ENCODE measurements at places on chromosomes 3 and 15.

DNA sequence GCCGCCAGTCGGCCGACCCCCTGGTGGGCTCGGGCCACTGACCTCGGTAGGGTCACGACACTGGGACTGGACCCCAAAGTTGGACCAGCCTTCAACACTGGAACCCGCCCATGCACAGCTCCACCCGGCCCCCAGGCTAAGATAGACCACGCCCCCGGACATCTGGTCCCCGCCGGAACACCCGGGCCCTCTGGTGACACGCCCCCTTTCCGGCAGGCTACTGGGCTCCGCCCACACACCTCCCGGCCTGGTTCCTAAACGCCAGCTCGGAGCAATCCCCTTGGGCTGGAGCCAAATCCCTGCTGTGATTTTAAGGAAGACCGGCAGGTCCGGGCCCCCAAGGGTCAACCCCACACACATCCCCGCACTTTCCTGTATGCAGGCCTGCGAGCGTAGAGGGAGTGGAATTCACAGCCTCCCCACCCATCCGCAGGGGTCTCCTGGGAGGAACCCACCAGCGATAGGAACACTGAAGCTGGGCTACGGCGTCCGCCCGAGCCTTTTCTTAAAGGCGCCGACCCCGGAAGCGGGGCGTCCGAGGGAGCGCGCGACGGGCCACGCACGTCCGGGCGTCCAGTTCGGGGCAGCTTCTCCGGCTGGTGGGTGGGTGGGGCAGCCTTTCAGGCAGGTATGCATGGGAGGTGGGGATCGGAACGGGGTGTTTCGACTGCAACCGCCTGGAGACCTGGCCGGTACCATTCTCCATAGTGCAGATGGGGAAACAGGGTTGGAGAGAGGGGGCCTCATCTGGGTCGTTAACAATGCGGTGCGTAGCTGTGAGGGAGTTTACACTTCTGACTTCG is at the start of gene HEMK1:
Gene HEMK1, plus strand, starts transcription at position 576 of the 803 bp plus-strand sequence. CDS start 1,583 bp downstream, outside the sequence.
- DNase-seq = peak; percentile 97

GRCh38 chr3:79258479-79258878 is 509.3 kb downstream of the ROBO1 start:
- no peak for DNase-seq

DNA sequence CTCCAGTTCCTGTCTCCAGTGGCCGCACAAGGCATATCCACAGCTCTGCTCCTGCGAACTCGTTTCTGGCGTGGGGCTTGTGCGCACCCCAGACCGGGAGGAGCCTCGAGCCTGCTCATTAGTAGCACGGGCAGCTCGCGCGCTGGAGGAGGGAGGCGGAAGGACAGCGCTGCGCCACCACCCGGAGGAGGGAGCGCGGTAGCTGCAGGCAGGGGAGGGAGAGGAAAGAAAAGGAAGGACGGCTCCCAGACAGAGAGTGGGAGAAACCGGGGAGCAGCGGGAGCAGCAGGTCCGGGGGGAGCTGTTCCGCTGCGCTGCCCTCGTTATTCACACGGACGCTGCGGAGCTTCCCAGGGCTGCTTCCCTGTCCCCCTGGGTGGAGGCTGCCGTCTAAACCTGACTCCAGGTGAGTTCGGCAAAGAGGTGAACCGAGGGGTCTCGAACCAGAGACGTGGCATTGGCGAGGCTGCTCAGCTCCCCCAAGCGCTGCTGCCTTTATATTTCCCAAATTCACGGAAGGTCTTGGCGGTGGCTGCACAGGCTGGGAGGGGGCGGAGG is 121.3 kb upstream of the ZNF717 start:
- no peak for DNase-seq

- DNase-seq = no peak
Measured at GRCh38 chr15:51067510-51067909, 27.2 kb downstream of the TNFAIP8L3 start.

GRCh38 chr3:30401971-30402370 is 204.4 kb upstream of the TGFBR2 start:
- DNase-seq = no peak

DNA sequence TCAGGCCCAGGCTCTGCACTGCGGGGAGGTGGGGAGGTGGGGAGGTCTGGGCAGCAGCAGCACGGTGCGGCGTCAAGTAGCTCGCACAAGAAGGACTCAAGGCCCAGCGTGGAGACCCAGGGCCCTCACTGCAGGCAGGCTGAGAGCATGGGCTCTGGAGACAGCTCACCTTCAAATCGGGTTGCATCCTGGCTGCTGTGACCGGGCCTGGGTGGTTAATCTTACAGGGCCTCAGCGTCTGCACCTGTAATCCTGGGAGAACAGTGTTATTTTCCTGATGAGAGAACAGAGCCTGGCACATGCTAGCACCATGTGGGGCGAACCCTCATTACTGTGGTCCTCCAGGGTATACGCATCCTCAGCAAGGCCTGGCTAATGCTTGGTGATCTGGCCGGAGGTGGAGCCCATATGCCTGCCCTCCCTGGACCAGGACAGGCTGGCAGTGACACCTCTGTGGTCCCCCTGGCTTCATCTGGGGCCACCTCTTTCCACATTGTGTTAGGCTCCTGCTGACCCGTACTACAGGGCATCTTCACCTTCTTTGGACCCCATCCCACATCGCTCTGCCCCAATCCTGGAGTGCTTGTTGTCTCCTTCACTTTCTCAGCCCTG is 55.5 kb downstream of the RGMA start:
- no peak for DNase-seq

- DNase-seq = no peak
Measured at GRCh38 chr3:10173926-10174435, 9.3 kb downstream of the IRAK2 start.

DNA sequence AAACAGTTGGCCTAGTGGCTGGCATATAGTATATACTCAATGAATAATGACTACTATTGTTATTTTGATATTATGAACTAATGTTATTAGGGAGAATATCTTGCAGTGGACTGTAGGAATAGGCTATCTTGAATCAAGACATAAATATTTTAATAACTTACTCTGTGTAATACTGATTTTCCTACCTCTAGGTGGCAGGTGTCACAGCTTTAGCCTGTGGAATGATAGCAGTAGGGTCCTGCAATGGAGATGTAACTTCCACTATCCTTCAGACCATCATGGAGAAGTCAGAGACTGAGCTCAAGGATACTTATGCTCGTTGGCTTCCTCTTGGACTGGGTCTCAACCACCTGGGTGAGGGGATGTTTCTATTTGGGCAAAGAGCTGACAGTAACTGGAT is 6.5 kb downstream of the PSMD2 start:
- no peak for DNase-seq

GRCh38 chr3:82891028-82891427 is 1129.6 kb upstream of the GBE1 start:
- no peak for DNase-seq

DNA sequence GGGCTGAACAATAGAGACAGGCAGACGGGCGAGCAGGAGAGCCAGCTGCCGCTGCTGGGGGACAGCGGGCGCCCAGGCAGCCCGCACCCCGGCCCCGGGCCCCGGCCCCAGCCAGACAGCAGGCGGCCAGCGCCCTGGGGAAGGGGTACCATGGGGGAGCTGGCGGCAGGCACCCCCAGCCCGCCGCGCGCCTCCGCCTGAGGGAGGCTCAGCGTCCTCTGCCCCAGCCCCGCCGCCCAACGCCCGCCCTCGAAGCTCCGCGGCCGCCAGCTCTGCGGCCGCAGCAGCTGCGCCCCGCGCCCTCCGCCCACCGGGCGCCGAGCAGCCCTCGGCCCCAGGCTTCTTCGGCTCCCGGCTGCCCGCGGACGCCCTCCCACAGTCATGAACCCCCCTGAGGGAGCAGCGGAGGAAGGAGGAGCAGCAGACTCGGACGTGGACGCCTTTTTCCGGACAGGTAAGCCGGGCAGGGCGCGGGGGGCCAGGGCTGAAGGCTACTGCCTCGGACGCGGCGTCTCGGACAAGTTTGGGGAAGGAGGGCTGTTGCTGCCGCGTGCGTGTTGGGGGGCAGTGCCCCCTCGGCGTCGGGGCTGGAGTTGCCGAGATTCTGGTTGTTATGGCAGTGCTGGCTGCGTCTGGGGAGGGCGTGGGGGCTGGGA is 41.6 kb upstream of the ROPN1 start:
- DNase-seq = peak; percentile 55

- DNase-seq = no peak
Measured at GRCh38 chr15:31147944-31148296, 46.4 kb upstream of the TRPM1 start.

DNA sequence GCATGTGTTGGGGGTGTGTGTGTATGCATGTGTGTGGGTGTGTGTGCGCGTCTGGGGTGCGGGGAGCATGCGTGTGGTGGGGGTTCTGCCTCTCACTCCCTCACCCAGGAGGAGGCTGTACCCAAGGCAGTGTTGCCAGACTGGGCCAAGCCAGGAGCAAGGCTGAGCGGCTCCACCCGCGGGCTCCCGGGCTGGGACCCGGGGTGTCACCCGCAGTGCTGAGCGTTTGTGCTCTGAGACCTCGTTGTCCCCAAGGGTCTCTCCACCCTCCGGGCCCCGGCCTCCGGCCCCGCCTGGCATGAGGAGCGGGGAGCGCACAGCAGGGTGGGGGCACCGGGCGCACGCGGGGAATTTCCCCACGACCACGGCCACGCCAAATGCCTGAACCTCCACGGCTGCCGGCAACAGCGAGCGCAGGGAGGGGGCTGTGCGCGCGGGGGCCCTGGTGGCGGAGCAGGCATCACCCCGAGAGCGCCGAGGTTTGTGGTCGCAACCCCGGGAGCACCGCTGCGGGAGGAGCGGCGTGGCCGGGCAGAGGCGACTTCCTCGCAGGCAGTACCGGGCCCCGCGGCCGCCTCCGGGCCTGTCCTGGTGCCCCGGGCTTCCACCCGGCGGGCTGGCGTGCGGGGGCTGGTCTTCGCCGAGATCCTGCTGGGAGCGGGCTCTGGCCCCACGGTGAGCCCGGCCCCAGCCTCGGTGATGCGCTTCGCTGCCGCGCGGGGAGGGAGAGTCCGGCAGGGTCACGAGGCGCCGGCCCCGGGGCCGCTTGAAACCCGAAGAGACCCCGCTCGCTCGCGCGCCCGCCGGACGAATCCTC is 7.4 kb upstream of the OCA2 start:
- DNase-seq = no peak

DNA sequence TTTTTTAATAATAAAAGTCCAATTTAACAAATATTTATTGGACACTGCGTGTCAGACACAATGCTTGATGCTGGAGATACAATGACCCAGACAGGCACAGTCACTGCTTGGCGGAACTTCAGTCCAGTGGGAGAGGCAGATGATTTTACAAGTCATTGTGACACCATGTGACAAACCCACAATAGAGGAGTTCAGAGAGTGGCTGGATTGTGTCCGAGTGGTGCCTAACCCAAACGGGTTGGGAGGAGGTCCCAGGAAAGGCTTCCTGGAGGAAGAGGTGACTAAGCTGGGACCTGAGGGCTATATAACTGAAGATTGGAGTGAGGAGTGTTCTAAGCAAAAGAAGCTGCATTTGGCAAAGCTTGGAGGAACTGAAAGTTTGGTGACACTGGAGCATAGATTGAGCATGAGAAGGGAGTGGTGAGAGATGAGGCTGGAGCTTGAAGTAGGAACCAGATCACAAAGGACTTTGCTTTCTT is 41.4 kb downstream of the CRTC3 start:
- peak; percentile 49 for DNase-seq

DNA sequence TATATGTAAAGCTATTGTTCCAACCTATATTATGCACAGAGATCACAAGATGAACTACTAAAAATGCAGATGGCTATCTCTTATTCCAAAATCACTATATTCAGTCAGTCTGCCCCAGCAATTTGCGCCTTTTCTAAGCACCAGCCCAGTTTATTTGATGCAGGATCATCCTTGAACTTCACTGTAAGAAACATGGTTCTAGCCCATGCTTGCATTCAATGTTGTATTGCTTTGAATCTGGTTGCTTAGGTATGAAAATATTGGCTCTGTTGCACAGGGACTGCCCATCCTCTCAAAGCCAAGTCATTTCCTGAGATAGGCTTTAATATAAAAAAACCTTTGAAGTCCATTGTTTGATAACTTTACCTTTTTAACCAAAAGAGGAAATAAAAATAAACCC is 170.5 kb upstream of the LRIG1 start:
- DNase-seq = no peak

GRCh38 chr3:194296454-194297263 is 54.5 kb downstream of the CPN2 start:
- DNase-seq = no peak
